ENCODE measurements at places on chromosomes 2 and 18.

DNA sequence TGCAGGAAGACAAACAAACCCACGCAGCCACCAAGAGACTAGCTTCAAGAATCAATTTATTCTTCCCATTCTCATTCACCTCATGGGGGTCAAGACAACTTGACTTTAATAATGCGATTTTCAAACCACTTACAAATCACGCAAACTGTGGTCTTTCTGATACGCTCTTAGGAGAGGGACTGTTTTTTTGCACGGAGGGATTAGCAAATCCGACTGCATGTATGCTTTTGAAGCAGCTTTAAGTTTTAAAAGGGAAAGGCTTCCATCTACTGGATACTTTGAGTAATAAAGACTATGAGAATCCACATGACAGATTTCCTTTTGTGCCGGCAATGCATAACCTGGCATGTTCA, 322.9 kb upstream of the KCNJ3 start:
- no peak for DNase-seq
- no peaks in the 10 kb centered on the region for H3K4me1 ChIP-seq
- H3K4me3 ChIP-seq, result no peak overlapping the region
- no peaks in the 10 kb centered on the region for H3K36me3 ChIP-seq

GRCh38 chr18:34598120-34598635, 111.9 kb upstream of the DTNA start:
- H3K27ac ChIP-seq, result no peak overlapping the region
- no peak overlapping the region for H3K4me3 ChIP-seq
- H3K36me3 ChIP-seq, result no peaks in the 10 kb centered on the region
- H3K4me1 ChIP-seq, result no peaks in the 10 kb centered on the region
- H3K27me3 ChIP-seq, result no peaks in the 10 kb centered on the region
- no peak for DNase-seq

DNA sequence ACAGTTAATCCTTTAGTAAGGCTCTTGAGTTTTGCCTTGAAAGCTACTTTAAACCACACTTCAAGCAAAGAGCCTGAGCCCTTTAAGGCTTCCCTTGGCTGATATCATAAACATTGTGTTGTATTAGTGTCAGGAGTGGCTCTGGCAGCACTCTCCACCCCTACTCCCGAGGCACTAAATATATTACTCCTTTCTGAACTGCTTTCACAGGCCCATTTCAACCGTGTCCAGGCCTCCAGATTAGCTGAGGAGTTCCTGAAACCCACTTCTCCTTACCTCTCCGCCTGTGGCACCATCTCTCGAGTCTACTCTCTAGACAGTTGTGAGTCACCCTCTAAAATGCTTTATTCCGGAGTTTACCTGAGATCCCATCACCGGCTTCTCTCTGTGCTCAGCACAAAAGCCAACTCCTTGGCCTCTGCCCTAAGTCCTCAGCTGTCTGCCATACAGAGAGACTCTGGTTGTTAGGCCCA, 14.4 kb upstream of the STON1 start:
- H3K27me3 ChIP-seq, result no peaks in the 10 kb centered on the region
- H3K36me3 ChIP-seq, result no peaks in the 10 kb centered on the region
- no peak overlapping the region for H3K27ac ChIP-seq
- no peaks in the 10 kb centered on the region for H3K4me1 ChIP-seq
- no peak overlapping the region for H3K4me3 ChIP-seq

DNA sequence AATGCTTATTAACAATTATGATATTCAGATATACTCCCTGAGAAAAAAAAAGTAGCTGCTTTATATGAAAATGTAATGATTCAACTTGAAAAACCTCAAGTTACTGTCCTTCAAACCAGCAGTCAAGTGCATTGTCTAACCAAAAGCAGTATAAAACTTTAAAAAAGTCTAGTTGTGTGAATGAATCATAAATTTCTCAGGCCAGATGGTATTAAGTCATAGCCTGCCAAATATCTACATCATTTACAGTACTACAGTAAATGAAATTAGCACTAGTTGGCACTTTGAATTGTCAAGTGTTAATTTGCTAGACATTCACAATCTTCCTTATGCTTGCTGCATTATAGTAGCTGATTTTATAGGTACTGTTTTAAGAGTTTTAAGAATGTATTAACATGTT, 85.9 kb downstream of the CBLN2 start:
- no peak for DNase-seq
- no peak overlapping the region for H3K4me3 ChIP-seq
- no peaks in the 10 kb centered on the region for H3K4me1 ChIP-seq
- H3K36me3 ChIP-seq, result no peaks in the 10 kb centered on the region
- no peaks in the 10 kb centered on the region for H3K27me3 ChIP-seq
- no peak overlapping the region for H3K27ac ChIP-seq

DNA sequence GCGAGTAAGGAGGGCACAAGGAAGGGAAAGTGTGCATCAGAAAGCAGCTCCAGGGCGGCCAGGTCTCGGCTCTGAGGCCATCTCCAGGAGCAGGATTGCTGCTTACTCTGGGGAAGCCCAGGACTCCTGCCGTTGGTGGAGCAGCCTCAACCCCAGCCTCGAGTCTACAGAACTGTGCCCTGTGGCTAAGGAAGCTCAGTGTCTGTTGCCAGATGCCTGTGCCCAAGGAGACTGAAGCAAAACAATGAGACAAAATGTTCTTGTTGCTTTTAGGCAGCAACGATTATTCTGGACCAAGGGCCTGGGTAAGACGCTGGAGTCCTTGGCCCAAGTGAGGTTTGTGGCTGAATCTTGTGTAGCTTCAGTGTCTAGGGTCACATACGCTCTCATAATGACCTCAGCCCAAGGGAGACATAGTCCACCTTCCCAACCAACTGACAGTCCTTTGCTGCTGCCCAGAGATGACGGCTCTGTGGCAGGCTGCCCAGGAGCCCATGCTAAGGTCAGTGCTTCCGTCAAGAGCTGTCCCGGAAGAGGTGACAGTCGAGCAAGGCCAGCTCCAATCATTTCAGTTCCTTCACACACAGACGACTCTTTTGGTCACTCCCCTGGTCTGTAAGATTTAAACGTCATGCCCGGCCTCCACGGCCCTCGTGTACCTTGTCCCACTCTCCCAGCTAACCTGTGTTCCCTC, 223.8 kb downstream of the TTC32 start:
- H3K4me1 ChIP-seq, result no peaks in the 10 kb centered on the region
- no peaks in the 10 kb centered on the region for H3K36me3 ChIP-seq
- no peak overlapping the region for H3K4me3 ChIP-seq
- DNase-seq, result no peak
- no peak overlapping the region for H3K27ac ChIP-seq

DNA sequence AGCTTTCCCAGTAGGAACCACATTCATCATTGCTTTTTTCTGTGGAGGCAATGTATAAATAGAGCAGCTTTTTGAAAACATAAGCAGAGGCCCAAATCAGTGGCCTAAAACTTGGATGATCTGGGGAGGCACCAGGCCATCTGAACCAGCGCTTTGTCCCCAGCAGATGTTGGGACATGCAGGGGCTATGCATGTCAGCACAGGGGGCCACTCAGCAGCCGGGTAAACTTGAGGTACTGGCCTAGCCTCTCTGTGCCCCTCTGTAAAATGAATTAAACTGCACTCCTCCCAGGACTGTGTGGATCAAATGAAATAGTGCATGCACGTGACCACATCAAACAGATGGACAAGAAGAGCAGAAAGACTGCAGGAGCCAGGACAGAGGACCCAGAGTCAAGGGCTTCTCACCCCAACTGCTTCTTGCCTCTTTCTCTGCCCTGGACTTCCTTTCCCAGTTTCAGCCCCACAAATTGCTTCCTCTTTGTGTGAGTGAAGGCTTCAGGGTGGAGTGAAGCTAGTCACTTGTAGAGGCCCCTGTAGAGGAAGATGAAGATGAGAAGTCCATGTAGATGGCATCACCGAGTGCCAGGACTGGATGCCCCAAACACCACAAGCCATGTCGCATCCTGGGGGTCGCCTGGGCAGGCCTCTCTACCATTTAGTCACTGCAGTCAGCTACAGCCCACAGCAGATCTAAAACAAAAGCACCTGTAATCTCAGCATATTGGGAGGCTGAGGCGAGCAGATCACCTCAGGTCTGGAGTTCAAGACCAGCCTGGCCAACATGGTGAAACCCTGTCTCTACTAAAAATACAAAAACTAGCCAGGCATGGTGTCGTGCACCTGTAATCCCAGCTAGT, 53.2 kb downstream of the IMPA2 start:
- H3K36me3 ChIP-seq, result no peaks in the 10 kb centered on the region
- no peak overlapping the region for H3K4me3 ChIP-seq
- 0 out of 2 replicates have a peak, but pooled peaks cover 5% of the 10 kb centered on the region for H3K4me1 ChIP-seq
- no peaks in the 10 kb centered on the region for H3K27me3 ChIP-seq
- H3K27ac ChIP-seq, result no peak overlapping the region

- H3K4me3 ChIP-seq, result no peak overlapping the region
- no peak for DNase-seq
- no peaks in the 10 kb centered on the region for H3K4me1 ChIP-seq
These were observed 53.2 kb downstream of the NYAP2 start for GRCh38 chr2:225452677-225453076.

GRCh38 chr18:10805587-10806118, 279.8 kb downstream of the NAPG start:
- no peak overlapping the region for H3K4me3 ChIP-seq
- no peak for DNase-seq
- H3K4me1 ChIP-seq, result no peaks in the 10 kb centered on the region

DNA sequence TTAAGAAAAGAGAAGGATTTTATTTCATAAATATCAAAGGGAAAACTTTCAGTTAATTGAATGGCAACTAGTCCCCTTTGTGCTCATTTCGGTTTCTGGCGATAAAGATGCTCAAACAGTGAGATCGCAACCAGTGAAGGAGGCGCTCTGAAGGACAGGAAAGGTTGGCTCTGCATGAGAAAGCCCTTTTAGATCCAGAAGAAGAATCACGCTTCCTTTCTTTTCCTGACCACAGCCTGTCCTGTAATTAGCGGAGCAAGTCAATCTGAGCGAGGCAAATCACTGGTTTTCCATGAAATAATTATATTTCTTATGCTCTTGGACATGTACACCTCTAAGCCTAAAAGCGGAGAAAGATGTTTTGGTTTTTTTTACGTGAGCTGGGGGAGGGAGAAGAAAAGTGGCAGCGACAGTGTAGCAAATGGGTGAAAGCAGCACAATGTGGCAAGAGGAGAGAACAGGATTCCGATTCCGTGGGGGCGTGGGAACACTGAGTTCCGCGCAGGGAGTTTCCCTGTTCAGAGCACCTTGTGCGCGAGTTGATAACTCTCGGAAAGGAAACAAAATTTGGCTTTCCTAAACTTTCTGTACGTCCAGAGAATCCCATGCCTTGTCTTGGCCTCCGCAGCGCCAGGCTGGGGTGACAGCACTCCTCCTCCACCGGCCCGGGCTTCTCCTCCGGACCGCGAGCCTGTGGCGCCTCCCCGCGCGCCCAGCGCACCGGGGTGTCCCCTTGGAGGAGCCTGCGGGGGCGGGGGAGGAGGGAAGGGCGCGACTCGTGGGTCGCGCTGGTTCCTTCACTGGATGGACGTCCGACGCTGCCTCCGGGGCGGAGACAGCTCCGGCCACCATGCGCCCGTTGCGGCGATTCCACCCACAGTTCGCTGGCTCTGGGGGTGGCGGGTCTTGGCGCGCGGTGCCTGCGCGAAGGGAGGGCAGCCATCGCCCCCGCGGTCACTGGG, 620 bp upstream of the SLC9A2 start:
- H3K4me1 ChIP-seq, result no peaks in the 10 kb centered on the region
- no peak for DNase-seq
- peak overlapping the region; percentile 49 for H3K4me3 ChIP-seq
- peaks cover 9% of the 10 kb centered on the region for H3K27me3 ChIP-seq
- H3K36me3 ChIP-seq, result no peaks in the 10 kb centered on the region

DNA sequence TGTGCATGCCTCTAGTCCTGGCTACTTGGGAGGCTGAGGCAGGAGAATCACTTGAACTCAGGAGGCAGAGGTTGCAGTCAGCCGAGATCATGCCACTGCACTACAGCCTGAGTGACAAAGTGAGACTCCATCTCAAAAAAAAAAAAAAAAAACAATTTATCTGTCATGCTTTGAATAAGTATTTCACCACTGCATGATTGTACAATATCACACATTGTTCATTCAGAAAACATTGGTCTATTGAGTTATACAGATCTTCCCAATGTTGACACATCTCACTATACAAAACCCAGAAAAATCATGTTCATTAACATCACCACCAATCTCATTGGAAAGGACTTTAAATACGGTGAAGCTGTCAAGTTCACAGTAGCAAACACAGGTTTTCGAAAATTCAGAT, 46.8 kb upstream of the PPM1B start:
- peaks cover 12% of the 10 kb centered on the region for H3K4me1 ChIP-seq
- no peaks in the 10 kb centered on the region for H3K27me3 ChIP-seq
- no peak for DNase-seq

DNA sequence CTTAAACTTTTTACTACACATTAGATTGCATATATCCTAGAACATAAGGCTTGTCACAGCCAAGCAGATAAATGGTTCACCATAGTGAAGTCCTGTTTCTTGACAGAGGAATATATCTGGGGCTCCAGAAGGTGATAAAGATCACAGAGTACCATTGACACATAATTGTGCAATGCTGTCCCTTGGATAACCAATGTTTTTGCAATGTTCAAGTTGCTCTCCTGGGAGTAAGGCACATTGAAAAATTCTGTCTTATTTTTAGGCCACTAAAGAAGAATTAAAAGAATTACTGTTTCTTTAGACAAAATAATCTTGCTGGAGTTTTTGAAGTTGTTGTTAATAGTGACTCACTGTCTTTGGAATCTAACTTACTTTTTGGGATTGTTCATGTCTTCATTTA, 1132.8 kb downstream of the LRP1B start:
- DNase-seq, result no peak
- no peaks in the 10 kb centered on the region for H3K4me1 ChIP-seq
- no peaks in the 10 kb centered on the region for H3K27me3 ChIP-seq
- H3K36me3 ChIP-seq, result no peaks in the 10 kb centered on the region
- H3K4me3 ChIP-seq, result no peak overlapping the region

DNA sequence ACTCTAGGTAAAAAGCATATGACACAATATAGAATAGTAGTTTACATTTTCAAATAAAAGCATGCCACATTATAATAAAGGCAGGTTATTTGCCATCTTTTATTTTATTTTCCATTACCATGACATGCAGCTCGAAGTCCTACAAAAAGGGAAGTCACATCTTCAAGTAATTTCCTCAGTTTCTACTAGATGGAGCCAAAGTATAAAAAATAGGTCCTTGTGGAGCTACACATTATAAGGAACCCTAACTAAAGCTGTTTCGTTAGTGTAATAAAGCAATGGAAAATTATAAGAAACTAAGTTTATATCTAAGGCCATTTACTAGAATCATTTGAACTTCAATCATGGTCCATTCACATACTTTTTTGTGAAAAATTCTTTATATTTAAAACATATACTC, 674.5 kb downstream of the KCNJ3 start:
- DNase-seq, result no peak
- no peaks in the 10 kb centered on the region for H3K27me3 ChIP-seq
- H3K4me3 ChIP-seq, result no peak overlapping the region

DNA sequence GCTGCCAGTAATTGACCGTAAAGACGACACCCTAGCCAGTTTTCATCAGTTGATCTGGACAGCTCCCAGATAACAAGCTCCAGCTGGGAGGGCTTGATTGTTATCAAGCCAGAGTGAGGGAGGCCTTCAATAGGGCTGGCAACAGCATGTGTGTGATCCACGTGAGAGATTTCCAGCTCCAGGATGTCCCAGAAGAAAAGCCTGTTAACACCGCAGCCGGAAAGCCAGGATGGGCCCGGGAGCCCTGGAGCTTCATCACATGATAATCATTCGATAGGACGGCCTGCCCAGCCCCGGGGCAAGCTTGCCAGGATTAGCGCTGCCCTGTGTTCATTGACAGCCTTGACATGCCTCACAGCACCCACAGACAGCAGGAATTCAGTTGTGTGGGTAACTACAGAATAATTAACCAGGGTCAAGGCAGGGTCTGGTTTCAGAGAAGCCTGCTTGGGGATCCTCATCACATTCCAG, 182.5 kb downstream of the C1D start:
- H3K36me3 ChIP-seq, result no peaks in the 10 kb centered on the region
- H3K27ac ChIP-seq, result no peak overlapping the region
- H3K4me3 ChIP-seq, result no peak overlapping the region

Measured in MM.1S (cell line).